ENCODE measurements at places on chromosomes 3 and 15. TPM values are rescaled to one million over a fixed set of nuclear protein-coding genes. Genes with fewer than 3 reads are reported as not detected.
A peak's percentile ranks its signal among the peaks of the same experiment; 100 is the strongest.

Gene ACAP2
- total RNA-seq = 72.6 TPM

Gene COL6A5
- total RNA-seq = not detected

Gene PAQR9
- total RNA-seq = not detected

Gene RPL22L1
- 27.5 TPM for total RNA-seq

Gene GP5
- 11.3 TPM for total RNA-seq

Gene WDR49
- total RNA-seq = 0.53 TPM

Gene IL5RA
- 1.1 TPM for total RNA-seq

Gene P2RY12
- total RNA-seq = not detected

Gene EHHADH
- 1.1 TPM for total RNA-seq

Gene AADACL2
- not detected for total RNA-seq

Gene RABL3
- 23.1 TPM for total RNA-seq

Gene CP
- total RNA-seq = not detected

Gene LSAMP
- total RNA-seq = not detected

DNA sequence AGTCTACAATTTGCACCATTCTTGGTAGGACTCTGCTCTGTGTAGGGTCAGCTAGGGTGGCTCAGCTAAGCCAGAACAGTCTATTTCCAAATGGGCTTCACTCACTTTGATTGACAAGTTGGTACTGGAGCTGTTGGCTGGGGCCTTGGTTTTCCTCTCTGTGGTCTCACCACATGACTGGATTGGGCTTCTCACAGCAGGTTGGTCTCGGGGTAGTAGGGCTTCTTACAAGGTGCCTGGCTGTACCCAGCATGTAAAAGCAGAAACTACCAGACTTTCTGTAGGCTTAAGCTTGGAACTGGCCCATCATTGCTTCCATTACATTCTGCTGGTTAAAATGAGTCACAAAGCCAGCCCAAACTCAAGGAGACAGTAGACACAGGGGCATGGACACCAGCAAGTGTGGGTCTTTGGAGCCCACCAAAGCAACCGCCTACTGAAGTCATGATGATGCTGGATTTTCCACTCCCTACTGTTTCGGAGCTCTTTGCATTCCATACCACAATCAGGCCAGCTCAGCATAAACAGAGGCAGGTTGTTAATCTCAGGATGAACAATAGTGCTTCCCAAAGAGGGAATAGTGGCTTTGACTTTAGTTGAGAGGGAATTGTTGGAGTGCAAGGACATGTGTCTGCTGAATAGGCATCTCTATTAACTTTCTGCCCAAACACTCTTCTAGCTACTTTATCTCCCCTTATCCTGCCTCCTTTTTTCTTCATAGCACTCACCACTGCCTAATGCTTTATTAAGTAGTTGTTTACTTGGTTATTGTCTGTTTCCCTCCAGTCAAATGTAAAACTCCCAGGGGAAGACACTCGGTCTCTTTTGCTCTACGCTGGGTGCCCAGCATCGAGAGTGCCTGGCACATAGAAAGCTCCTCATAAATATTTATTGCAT lies 78.0 kb upstream of the RARB start:
- H3K36me3 ChIP-seq = no peaks in the 10 kb centered on the region
- H3K4me1 ChIP-seq = no peaks in the 10 kb centered on the region
- H3K27me3 ChIP-seq = no peaks in the 10 kb centered on the region

DNA sequence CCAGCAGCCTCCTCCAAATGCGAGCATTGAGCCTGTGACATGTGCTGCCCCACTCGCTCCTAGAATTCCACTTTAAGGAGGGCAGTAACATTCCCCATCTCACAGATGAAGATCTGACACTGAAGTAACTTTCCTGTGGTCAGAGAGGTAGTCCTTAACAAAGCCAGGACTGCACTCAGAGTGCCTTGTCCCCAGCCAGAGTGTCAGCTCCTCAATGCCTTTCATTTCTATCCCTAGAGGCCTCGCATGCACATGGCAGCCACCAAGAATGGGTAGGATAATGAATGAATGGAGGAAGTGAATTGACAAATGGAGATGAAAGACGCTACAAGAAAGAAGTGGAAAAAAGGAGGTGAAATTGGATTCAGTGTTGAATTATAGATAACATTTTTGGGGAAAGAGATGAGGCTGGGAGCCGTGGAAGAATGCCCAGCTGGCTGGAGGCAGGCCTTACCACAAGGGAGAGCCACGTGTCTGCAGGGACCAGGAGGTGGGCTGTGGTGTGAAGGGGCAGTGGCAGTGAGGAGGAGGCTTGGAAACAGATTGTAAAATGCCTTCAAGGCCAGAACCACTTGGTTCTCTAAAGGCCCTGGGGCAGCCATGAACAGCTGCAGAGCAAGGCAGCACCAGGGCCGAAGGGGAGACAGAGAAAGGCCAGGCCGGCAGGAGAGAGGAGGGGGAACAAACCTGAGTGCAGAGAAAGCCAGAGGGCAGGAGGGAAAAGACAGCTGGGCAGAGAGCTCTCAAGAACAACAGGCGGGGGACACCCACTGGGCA lies 10.4 kb downstream of the CFAP92 start:
- no peak overlapping the region for H3K4me3 ChIP-seq
- H3K27ac ChIP-seq = no peak overlapping the region
- H3K27me3 ChIP-seq = no peaks in the 10 kb centered on the region

DNA sequence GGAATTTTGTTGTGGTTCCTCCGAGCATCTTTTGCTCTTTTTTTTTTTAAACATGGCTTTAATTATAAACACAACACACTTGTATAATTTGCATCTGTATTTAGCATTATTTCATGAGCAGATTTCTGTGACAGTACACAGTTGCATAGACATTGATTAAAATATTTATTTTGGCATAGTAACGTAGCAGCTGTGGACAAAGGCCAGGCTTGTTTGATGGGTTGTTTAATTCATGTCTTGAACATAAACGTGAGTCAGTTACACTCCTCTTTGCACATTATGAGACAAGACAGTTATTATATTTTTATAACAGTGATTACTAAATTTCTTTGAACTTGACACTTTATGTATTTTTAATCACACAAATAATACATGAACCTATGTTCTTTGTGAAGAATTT lies 182.5 kb downstream of the CACNA2D3 start:
- H3K27me3 ChIP-seq = no peaks in the 10 kb centered on the region
- no peaks in the 10 kb centered on the region for H3K36me3 ChIP-seq
- no peak for DNase-seq
- no peak overlapping the region for H3K4me3 ChIP-seq
- no peaks in the 10 kb centered on the region for H3K4me1 ChIP-seq

DNA sequence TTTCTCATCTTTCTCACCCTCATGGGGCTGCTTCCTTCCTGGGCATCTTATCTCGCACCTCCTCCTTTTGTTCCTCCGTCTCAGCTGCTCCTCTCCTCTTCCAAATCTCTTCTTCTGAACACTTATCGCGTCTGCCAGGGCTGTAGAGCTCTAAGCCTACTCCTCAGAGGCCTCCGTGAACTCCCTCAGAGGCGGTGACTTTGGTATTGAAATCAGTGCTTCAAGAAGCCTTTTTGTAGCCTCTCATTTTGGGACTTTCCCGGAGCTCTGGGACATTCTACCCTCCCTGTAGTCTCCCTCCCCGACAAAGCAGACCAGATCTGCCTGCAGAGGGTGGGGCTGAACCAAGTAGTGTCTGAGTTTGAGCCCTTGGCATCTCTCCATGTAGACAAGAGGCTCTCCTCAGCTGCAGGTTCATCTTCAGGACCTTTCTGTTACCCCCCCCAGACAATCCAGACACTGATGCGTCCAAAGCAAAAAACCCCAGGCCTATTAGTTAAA lies 17.5 kb upstream of the CPNE9 start:
- no peaks in the 10 kb centered on the region for H3K4me1 ChIP-seq
- H3K4me3 ChIP-seq = no peak overlapping the region
- no peaks in the 10 kb centered on the region for H3K27me3 ChIP-seq
- no peak overlapping the region for H3K27ac ChIP-seq

- DNase-seq = no peak
- H3K27me3 ChIP-seq = no peaks in the 10 kb centered on the region
- H3K4me1 ChIP-seq = no peaks in the 10 kb centered on the region
- H3K4me3 ChIP-seq = no peak overlapping the region
- no peak overlapping the region for H3K27ac ChIP-seq
- H3K36me3 ChIP-seq = no peaks in the 10 kb centered on the region
These were observed 45.9 kb downstream of the CGNL1 start for GRCh38 chr15:57422113-57422754.

DNA sequence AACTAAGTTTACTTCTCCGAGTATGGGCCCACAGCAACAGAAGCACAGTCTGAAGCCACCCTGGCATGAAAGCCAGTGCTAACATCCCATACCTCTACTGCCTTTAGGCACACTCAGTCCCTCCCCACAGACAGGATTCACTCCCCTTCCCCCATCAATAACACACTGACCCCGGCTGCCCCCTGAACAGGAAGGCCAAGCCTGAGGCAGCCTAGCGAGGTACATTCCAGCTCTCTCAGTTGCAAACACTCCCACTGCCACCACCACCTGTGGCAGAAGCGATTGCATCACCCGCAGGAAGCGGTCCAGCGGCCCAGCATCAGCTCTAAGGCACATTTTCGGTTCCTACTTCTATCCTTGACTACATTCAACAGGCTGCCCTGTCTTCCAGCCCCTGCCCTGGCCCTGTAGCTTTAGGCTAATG lies 7.0 kb upstream of the BMF start:
- H3K27me3 ChIP-seq = no peaks in the 10 kb centered on the region
- no peaks in the 10 kb centered on the region for H3K36me3 ChIP-seq
- H3K4me1 ChIP-seq = peaks cover 7% of the 10 kb centered on the region
- H3K4me3 ChIP-seq = no peak overlapping the region

GRCh38 chr3:185924375-185924774 lies 13.4 kb downstream of the TRA2B start:
- H3K4me1 ChIP-seq = peaks cover 30% of the 10 kb centered on the region
- H3K27me3 ChIP-seq = no peaks in the 10 kb centered on the region
- H3K4me3 ChIP-seq = no peak overlapping the region
- no peak for DNase-seq
- H3K36me3 ChIP-seq = peaks cover 83% of the 10 kb centered on the region

- no peaks in the 10 kb centered on the region for H3K4me1 ChIP-seq
- H3K4me3 ChIP-seq = no peak overlapping the region
- peaks cover 15% of the 10 kb centered on the region for H3K36me3 ChIP-seq
- no peaks in the 10 kb centered on the region for H3K27me3 ChIP-seq
These were observed 116.7 kb upstream of the CGNL1 start for GRCh38 chr15:57259568-57260040.

DNA sequence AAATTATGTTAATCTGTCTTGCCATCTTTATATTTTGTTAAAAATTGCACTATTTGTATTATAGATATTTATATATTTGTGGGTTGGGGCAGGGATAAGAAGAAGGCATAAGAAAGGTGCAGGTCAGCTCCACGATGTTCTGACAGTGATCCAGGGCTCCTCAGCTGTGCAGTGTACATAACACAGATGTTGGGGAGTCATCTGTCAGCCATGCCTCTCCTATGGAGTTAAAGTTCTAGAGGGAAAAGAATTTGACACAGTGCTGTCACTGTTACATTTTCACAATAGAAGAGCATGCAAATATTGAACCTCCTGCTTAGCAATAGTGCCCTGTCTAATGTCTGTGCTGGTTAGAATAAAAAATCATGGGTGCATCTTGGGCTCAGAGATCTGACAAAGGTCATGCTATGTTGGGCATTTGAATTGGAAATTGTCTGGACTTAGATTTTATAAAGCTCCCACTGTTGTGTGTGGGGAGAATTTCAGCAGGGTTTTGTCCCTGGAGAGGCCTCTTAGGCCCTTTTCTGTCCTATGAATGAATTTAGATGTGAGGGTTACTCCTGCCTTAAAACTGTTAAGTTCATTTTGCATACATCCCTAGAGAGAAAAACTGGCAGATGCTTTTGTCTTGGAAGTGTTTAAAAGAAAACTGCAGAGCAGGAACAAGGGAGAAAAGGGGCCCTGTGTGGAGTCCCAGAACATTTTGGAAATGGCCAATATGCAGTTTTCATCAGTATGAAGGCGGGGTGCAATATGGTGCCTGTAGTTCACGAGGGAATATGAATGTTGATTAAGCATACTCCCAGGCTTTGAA lies 20.4 kb downstream of the CDIN1 start:
- no peaks in the 10 kb centered on the region for H3K27me3 ChIP-seq
- no peak for DNase-seq
- H3K36me3 ChIP-seq = no peaks in the 10 kb centered on the region
- no peaks in the 10 kb centered on the region for H3K4me1 ChIP-seq

GRCh38 chr3:130395916-130396315 lies 50.4 kb downstream of the COL6A5 start:
- H3K27me3 ChIP-seq = no peaks in the 10 kb centered on the region
- H3K27ac ChIP-seq = no peak overlapping the region
- H3K4me1 ChIP-seq = no peaks in the 10 kb centered on the region
- H3K36me3 ChIP-seq = no peaks in the 10 kb centered on the region

GRCh38 chr15:48221885-48222284 lies 15.8 kb downstream of the SLC12A1 start:
- no peaks in the 10 kb centered on the region for H3K4me1 ChIP-seq
- DNase-seq = no peak
- no peaks in the 10 kb centered on the region for H3K36me3 ChIP-seq
- H3K27ac ChIP-seq = no peak overlapping the region

GRCh38 chr3:55690177-55690576 lies 203.1 kb upstream of the WNT5A start:
- no peak overlapping the region for H3K4me3 ChIP-seq
- H3K4me1 ChIP-seq = no peaks in the 10 kb centered on the region
- H3K36me3 ChIP-seq = no peaks in the 10 kb centered on the region
- no peak overlapping the region for H3K27ac ChIP-seq

DNA sequence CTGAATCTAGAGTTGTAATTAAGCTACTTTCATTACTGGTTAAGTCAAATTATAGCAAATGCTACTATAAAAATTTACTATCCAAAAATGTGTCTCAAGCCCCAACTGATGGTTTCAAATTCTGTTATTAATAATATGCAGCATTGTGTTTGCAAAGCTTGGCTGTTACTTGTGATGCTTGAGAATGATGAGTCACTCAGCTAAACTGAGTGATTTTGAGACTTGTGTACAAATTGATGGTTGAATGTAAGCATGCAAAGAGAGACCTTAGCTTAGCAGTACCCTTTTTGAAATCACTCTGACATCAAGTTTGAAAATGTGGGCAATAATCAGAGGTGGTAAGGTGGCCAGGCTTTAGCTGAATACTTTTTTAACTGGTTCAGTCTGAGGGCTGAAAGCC lies 27.6 kb downstream of the OPA1 start:
- H3K27ac ChIP-seq = no peak overlapping the region
- H3K36me3 ChIP-seq = peaks cover 4% of the 10 kb centered on the region
- H3K4me1 ChIP-seq = no peaks in the 10 kb centered on the region
- H3K27me3 ChIP-seq = no peaks in the 10 kb centered on the region

DNA sequence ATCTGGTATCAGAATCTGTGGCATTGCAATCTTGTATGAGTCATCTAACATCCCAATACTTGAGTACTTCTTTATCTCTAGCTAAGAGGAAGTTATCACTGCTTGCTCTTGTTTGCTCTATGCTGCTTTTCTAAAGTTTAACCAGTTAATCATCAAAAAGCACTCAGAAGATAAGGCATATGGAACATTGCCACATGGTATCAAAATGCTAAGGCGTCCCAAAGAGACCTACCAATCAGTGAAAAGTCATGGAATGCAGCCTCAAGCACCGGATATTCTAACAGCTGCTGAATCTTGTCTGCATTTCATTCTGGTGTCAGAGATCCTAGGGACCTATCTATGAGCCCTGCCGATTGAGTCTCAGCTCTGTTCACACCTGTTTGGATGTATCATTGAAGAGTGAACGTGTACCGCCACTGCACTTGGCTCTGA lies 192.8 kb downstream of the ARPP21 start:
- H3K27ac ChIP-seq = no peak overlapping the region
- no peak for DNase-seq
- no peaks in the 10 kb centered on the region for H3K27me3 ChIP-seq
- no peaks in the 10 kb centered on the region for H3K4me1 ChIP-seq

- peaks cover 33% of the 10 kb centered on the region for H3K4me1 ChIP-seq
- H3K27ac ChIP-seq = peak overlapping the region; percentile 86
- peak overlapping the region; percentile 88 for H3K4me3 ChIP-seq
- no peaks in the 10 kb centered on the region for H3K27me3 ChIP-seq
- DNase-seq = no peak
These were observed 3.1 kb downstream of the ATP10A start for GRCh38 chr15:25859838-25860645.

All from naive thymus-derived CD4-positive, alpha-beta T cell (primary cell).